ENCODE measurements at places on chromosomes 13 and 19.

GRCh38 chr19:55581145-55581822 lies 636 bp upstream of the ZNF579 start:
- DNase-seq = no peak

- DNase-seq = peak; percentile 31
Measured at GRCh38 chr19:19026299-19026971, 6.9 kb downstream of the SUGP2 start.

DNA sequence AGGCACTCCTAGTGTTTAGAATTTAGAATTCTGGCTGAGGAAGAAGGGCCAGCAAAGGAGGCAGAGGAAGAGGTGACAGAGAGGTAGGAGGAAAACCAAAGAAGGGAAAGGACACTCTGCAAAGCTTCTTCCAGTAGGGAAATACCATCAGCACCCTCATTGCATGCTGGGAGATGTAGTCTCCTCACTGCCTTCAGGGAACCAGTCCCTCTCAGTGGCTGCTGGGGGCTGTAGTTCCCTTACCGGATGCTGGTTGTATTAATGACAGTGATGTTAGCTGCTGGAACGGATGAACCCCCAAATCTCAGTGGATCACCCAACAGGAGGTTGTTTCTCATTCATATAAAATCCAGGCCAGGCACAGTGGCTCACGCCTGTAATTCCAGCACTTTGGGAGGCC lies 10.1 kb downstream of the GRIN2D start:
- DNase-seq = peak; percentile 62

- no peak for DNase-seq
Measured at GRCh38 chr19:49559443-49559842, 20.9 kb downstream of the NOSIP start.

GRCh38 chr13:109654341-109655205 lies 131.8 kb downstream of the IRS2 start:
- DNase-seq = peak; percentile 68

GRCh38 chr13:42561752-42562467 lies 12.0 kb upstream of the TNFSF11 start:
- DNase-seq = peak; percentile 24

DNA sequence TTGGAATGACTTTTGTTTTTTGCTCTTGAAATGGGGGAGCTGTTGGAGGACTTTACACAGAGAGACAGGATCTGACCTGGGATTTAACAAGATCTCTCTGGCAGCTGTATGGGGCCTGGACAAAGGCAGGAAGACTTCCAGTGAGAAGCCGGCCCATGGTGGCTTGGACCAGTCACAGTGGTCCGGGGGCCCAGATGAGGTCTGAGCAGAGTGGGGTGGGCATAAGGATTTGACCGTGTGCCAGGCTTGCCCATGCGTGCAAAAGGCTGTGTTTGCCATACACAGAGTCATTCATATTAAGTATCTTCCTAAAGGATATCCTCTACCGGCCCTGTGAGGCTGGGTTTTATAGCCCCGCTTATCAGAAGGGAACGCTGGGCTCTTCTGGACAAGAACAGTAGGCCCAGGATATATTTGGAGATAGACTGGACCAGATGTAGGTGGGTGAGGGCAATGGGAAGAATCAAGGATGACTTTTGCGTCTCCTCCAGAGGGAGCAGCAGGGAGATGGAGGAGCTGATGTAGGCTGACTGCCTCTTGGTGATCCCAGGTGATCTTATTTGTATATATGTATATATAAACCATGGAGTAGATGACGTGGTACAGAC lies 4.1 kb downstream of the SPACA6 start:
- DNase-seq = no peak
